Pancreas (tissue), 10 donors: ENCODE measurements at places on chromosomes 7 and 10.

DNA sequence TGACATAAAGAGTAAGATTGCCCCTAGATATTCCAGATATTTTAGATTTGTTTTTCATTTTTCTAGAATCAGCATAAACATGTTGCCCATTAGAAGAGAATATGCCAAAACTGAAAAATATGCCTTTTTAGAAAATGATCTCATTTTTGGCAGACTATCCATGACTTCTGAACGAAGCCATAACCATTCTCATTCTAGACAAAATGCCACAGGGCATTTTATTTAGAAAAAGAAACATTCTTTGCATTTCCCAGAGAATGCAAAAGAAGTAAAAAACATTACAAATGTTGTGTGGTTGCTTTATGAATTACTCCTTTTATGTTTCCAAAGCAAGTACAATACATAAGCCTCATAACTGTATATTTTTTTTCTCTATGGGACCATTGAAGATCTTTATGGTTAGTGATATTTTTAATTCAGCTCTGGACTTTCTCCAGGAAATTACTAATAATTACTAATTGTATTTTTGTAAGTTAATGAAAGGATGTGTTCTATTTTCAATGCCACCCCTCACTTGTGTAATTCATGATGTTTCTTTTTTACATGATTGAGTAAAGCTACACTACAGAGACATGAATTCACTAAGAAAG is 109.6 kb upstream of the SEM1 start:
- DNase-seq, result no peak
- H3K27ac ChIP-seq, result no peak overlapping the region
- no peaks in the 10 kb centered on the region for H3K27me3 ChIP-seq
- no peaks in the 10 kb centered on the region for H3K36me3 ChIP-seq
- no peak overlapping the region for H3K4me3 ChIP-seq

- no peaks in the 10 kb centered on the region for H3K27me3 ChIP-seq
- no peaks in the 10 kb centered on the region for H3K4me1 ChIP-seq
- no peaks in the 10 kb centered on the region for H3K36me3 ChIP-seq
- no peak overlapping the region for H3K27ac ChIP-seq
These were observed 21.7 kb upstream of the PFKP start for GRCh38 chr10:3045471-3046209.

DNA sequence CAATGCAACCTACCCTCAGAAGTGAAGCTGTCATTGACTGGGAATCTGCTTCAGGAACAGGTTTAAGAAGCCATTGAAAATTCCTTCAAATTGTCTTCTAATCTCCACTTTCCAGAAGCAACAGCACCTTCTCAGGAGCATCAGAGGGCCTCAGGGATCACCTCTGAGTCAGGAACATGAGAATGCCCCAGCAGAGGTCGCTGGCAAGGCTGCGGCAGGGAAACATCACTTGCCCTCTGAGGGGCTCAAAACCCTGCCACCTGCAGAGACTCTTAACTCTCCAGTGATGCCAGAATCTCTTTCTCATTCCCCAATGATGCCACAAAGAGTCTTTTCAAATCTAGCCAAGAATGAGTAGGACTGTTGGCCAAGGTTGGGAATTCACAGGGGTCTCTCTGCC is 5.9 kb upstream of the MAPK8 start:
- DNase-seq, result no peak
- no peaks in the 10 kb centered on the region for H3K36me3 ChIP-seq
- H3K4me1 ChIP-seq, result no peaks in the 10 kb centered on the region
- no peaks in the 10 kb centered on the region for H3K27me3 ChIP-seq
- H3K27ac ChIP-seq, result no peak overlapping the region

GRCh38 chr10:97393034-97393573 is 8.0 kb downstream of the RRP12 start:
- DNase-seq, result no peak
- H3K4me1 ChIP-seq, result no peaks in the 10 kb centered on the region
- H3K4me3 ChIP-seq, result no peak overlapping the region
- peaks cover 32% of the 10 kb centered on the region for H3K36me3 ChIP-seq
- H3K27me3 ChIP-seq, result no peaks in the 10 kb centered on the region

DNA sequence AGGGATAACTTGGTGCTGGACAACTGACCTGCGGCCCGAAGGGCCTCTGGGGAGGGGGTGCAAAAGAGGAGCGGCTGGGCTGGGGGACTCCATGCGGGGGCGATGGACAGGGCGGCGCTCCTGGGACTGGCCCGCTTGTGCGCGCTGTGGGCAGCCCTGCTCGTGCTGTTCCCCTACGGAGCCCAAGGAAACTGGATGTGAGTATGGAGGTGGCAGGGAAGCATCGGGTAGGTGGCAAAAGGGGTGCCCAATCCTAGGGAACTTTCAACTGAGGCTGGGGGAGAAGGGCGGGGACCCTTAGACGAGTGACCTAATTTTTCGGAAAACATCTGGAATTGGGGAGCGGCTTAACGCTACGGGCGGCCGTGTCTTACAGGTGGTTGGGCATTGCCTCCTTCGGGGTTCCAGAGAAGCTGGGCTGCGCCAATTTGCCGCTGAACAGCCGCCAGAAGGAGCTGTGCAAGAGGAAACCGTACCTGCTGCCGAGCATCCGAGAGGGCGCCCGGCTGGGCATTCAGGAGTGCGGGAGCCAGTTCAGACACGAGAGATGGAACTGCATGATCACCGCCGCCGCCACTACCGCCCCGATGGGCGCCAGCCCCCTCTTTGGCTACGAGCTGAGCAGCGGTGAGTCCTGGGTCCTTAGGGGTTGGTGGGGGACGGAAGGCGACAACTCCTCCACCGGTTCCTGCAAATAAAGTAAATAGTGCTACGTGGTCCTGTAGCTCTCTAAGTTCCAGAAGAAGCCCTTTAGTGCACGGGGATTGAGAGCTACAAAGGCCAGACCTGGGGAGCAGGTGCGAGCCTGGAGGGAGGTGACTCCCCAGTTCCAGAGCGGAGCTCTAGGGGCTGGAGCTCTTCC is 622 bp downstream of the WNT16 start:
- H3K27me3 ChIP-seq, result peaks cover 6% of the 10 kb centered on the region
- no peak for DNase-seq
- H3K4me1 ChIP-seq, result peaks cover 8% of the 10 kb centered on the region
- H3K36me3 ChIP-seq, result no peaks in the 10 kb centered on the region
- no peak overlapping the region for H3K27ac ChIP-seq

GRCh38 chr7:1130021-1130990 is 29.7 kb downstream of the ZFAND2A start:
- no peaks in the 10 kb centered on the region for H3K36me3 ChIP-seq
- no peak overlapping the region for H3K4me3 ChIP-seq
- H3K27me3 ChIP-seq, result no peaks in the 10 kb centered on the region
- H3K27ac ChIP-seq, result no peak overlapping the region
- DNase-seq, result no peak

- no peak overlapping the region for H3K4me3 ChIP-seq
- no peak overlapping the region for H3K27ac ChIP-seq
- H3K4me1 ChIP-seq, result peaks cover 12% of the 10 kb centered on the region
- no peaks in the 10 kb centered on the region for H3K27me3 ChIP-seq
- H3K36me3 ChIP-seq, result no peaks in the 10 kb centered on the region
These were observed 2.4 kb upstream of the CNOT4 start for GRCh38 chr7:135512135-135512887.

DNA sequence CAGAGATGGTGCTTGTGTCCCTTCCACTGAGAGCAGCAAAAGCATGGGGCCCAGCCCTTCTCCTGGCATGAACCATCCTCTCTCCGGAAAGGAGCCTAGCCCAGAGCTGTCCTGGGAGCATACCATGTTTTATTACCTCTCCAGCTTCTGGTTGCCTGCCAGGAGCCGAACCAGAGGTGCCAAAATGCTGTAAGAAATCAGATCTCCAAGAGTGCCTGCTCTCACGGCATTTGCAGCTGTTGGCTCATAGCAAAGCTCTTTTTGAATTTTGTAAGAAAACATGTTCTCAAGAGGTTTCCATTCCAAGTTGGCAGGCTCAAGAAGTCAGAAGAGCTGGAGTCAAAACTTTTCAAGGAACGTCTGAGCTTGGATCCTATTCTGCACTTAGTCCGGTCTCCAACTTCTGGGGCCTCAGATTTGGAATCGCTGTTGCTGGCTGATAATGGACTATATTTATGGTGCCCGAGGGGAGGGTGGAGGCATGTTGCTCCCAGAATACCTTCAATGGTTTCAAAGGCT is 211.7 kb upstream of the MKI67 start:
- H3K4me1 ChIP-seq, result no peaks in the 10 kb centered on the region
- H3K36me3 ChIP-seq, result no peaks in the 10 kb centered on the region
- no peak overlapping the region for H3K4me3 ChIP-seq
- no peak for DNase-seq
